ENCODE measurements at places on chromosomes 3 and 15.

GRCh38 chr3:174767853-174768382, 91.2 kb upstream of the NAALADL2 start:
- DNase-seq, result no peak

DNA sequence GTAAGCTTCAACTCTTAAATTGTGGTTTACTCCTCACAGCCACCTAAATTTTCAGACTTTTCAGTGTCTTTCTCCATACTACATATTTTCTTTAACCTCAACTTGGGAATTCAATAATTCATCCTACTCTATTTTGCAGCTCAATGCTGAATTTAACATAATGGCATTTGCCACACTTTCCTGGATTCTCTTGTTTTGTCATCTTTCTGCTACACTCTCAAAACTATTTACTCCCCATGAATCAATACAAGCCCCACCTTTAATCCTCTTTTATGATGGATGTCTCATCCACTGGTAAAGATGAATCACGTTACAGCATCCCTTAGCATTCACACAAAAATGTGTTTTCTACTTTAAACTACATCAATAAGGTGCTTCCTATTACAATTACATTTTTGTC, 19.6 kb upstream of the CHMP2B start:
- DNase-seq, result no peak

GRCh38 chr3:99568663-99569335, 69.6 kb upstream of the COL8A1 start:
- DNase-seq, result no peak

DNA sequence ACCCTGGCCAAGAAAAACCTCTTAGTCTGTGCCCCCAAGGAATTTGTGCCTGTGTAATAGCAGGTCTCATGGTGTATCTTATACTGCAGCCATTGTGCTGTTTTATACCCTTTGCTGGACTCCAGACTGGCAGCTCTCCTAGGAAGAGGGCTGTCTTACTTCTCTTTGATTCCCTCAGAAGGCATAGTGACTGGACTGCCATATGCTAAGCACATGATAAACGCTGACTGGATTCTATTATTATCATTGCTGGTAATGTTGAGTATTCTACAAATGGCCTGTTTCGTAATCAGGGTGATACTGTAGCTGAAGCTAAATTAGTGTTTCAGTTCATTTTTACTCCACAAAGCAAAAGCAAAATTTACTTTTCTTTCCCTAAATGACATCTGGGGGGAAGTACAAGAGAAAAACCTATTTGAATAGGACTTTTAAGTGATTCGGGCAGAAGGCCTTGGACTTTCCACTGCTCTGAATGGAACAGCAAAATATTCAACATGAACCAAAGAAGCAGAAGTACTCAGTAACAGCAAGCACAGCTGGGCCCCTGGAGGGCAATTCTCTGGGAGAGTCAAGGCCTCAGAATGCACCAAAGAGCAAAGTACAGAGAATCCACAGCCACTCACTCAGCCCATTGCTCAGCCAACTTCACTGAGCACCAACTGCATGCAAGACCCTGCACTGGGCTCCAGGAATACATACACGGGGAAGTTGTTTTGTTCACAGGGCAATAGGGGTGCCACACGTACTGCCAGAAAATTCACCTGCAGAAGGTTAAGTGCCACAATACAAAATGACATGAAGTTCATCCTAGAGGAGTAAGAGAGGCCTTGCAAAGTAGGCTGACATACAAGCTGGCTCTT, 7.9 kb upstream of the BCL2A1 start:
- DNase-seq, result peak; percentile 45

- no peak for DNase-seq
These were observed 6.6 kb upstream of the ZNF148 start for GRCh38 chr3:125381743-125382142.

DNA sequence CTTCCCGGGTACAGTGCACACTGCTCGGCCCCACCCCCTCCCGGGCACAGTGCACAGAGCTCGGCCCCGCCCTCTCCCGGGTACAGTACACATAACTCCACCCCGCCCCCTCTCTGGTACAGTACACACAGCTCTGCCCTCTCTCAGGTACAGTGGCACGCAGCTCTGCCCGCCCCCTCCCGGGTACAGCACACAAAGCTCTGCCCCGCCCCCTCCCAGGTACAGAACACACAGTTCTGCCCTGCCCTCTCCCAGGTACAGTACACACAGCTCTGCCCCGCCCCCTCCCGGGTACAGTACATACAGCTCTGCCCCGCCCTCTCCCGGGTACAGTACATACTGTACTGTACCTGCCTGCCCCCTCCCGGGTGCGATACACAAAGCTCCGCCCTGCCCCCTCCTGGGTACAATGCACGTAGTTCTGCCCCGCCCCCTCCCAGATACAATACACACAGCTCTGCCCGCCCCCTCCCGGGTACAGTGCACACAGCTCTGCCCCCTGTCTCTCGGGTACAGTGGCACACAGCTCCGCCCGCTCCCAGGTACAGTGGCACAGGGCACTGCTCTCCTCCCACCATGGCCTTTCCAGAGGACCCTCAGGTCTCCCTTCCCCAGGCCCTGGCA, 16.4 kb upstream of the PRR20G start:
- DNase-seq, result peak; percentile 93

DNA sequence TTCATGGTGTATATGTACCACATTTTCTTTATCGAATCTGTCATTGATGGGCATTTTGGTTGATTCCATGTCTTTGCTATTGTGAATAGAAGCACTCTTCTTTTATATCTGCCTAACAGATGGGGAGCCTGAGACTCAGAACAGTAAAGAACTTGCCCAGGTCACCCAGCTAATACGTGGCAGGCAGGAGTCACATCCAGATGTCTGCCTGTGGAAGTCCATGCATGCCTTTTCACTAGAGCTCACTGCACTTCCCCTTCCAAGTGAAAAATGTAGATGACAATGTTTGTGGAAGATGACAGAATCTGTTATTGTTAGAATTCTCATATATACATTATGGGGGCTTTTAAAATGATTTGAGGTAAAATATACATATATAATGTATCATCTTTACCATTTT, 165.0 kb downstream of the PDZRN3 start:
- DNase-seq, result no peak

DNA sequence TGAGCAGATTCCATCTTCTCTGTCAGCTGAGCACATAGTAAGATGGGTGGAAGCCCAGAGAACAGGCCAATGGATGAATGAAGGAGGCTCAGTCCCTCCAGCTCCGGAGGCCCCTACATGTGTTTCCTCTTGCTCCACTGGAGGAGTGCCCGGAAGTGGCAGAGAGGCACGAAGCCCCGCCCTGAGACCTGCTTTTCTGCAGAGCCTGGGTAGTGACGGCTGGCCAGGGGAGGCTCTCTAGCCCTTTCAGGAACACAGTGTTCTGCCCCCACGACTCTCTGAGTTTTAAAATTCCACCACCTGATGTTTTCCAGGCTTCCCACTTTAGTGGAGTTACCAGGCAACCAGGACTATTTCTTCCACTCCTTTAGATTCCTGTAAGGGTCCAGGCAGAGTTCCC, 149.4 kb upstream of the SLC6A11 start:
- DNase-seq, result no peak

GRCh38 chr3:50359760-50360110, 414 bp upstream of the TMEM115 start:
- no peak for DNase-seq

GRCh38 chr15:65757256-65757655, 34.8 kb downstream of the DENND4A start:
- DNase-seq, result no peak

DNA sequence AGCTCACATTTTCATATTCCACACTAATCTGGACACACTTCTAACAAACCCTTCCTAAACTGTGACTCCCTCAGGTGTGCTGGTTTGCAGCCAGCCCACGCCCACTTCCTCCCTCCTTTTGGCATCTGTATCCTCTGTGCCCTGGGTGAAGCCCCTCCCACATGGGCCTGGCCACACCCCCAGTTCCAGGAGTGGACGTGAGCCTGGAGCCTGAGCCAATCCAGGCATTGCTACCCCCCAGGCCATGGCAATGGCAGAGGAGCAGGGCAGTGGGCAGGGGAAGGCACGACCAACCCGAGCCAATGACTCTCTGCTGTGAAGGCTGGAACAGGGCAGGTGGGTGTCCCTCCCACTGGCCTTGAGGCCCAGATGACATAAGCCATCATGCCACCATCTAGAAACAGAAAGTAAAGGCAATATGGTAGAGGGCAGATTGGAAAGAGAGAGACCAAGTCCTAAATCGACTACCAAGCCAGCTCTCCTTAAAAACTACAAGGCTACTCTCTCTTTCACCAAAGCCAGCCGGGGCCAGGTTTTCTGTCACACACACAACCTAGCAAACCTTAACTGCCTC, 18.6 kb downstream of the FAM174B start:
- peak; percentile 13 for DNase-seq

DNA sequence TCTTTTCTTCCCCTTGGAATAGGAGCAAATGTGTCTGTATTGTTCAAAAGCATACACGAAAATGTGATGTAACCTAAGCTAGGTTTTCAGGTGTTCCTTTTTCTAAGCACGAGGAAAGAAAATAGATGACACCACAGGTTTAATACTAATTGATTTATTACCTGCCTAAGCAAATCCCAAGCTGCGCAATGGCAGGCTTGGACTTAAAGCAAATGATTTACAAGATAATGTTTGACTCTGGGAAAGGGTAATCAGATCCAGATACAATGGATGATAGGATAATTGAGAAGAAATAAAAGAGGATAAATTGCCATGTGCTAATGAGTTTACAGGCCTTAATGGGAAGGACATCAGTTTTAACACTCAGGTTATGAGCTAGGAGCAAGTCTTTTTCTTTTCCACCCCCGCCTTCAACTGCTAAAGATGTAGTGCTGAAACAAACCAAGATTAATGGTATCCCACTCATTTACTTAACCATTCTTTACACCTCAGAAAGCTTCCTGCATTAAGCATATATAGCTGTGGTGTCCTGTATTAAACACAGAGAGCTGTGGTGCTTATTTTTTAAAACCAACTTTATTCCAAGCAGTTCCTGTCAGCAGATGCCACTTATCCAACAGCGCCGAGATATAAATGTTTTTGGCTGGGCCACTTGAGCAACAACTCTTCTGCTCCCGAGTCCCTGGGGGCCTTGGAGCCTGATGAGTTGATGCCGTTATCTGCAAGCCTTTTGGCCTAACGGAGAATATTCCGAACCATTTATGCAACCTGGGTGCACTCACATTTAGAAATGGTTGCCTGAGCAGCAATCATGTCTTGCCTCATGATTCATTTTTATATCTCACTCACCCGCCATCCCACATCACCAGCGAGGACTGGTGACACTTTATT, 205.5 kb downstream of the MECOM start:
- DNase-seq, result no peak

DNA sequence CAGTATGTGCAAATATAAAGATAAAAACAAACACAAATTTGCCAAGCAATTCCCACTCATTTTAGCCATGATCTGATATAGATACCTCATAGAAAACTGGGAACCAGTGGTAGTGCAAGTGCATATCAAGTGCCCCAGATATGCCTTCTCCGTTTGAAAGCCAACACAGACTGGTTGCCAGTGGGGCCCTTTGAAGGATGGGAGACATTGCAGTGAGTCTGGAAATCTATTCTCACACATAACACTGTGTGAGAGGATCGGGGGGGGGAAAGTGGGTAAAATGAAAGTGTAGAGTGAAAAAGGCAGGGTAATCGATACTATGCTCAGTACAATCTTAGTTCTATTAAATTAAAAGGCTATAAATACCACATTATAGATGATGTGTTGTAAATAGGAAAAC, 83.0 kb downstream of the CBLB start:
- DNase-seq, result no peak

DNA sequence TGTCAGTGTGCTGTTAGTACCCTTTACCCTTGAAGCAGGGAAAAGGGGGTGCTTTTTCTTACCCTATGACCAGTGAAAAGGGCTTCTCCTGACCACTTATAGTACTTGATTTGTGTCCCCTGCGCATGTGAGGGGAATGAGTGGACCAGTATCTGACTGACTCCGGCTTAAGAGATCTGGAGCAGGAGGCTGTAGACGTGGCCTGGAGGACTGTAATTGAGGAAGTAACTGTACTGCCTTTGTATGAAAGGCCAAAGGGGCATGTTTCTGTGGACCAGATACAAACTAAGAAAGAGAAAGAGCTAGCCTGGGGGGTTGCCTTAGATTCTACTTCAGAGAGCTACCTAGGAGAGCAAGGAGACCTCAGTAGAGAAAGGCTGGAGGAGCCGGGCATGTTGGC, 89.9 kb upstream of the TBL1XR1 start:
- no peak for DNase-seq

DNA sequence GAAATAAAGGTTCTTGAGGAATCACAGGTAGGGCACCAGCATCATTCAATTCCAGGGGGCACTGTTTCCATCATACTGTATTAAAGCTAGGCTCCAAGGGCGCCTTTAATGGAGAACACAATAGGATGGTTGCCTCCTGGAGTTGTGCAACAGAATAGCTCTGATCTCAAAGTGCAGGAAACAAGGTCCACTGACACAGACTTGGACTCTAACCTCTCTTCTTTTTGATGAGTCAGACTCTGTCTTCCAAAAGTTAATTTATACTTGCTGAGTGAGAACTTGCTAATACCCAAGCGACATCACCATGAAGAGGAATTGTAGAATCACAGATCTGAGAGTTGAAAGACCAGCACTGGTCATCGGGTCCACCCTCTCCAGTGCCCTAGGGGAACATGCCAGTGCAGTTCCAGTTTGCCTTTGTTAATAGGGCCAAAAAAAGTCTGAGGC, 94.4 kb upstream of the PHLDB2 start:
- no peak for DNase-seq

DNA sequence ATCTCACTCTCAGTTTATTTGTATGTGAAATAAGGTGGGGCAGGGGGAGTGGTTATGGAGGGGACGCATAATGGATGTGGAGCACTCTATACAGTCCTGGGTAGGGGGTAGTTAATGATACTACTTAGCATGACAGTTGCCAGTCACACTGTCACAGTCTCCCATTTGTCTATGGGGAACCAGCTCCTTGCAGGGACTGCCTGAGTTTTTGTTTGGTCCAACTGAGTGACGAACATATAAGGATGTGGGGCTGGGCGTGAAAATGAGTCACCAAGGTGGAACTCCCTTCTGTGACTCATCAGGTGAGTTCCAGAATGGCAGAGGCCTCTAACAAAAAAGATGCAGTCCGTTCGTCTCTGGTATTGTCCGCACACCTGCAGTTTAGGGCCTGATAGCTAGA, 235.3 kb upstream of the ST8SIA2 start:
- no peak for DNase-seq

GRCh38 chr3:12897381-12898289, 56.3 kb upstream of the RPL32 start:
- DNase-seq, result no peak

Data from Peyer's patch (tissue), 4 donors.